SK-N-DZ (cell line): ENCODE measurements at places on chromosomes 7 and 10.

DNA sequence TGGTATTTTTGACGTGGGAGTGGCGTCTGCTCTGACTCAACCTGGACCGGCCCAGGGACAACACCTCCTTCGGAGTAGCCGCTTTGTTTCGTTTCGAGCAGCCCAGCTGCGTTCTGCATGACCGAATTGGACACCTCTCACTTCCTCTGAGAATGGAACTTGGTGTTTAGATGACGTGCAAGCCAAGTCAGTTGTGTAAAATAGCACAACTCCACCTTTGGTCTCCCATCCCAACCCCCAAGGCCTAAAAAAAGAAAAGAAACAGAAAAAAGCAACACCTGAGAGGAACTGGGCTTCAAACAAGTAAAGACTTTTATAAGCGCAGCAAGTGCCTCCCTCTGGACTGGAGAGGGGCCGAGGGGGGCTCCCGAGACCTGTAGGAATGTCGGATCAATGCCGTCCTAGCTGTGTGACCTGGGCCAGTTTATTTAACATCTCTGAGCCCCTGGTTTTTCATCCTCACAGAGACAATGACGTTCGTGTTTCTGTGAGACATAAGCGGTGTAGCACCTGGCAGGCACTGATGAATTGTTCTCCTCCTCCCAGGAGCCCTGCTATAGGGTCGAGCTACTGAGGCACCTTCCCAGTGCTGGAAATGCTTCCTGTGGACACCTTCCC lies 52.0 kb upstream of the SMNDC1 start:
- DNase-seq, result no peak

- DNase-seq, result no peak
These were observed 37.8 kb downstream of the CTBP2 start for GRCh38 chr10:125122566-125122965.

DNA sequence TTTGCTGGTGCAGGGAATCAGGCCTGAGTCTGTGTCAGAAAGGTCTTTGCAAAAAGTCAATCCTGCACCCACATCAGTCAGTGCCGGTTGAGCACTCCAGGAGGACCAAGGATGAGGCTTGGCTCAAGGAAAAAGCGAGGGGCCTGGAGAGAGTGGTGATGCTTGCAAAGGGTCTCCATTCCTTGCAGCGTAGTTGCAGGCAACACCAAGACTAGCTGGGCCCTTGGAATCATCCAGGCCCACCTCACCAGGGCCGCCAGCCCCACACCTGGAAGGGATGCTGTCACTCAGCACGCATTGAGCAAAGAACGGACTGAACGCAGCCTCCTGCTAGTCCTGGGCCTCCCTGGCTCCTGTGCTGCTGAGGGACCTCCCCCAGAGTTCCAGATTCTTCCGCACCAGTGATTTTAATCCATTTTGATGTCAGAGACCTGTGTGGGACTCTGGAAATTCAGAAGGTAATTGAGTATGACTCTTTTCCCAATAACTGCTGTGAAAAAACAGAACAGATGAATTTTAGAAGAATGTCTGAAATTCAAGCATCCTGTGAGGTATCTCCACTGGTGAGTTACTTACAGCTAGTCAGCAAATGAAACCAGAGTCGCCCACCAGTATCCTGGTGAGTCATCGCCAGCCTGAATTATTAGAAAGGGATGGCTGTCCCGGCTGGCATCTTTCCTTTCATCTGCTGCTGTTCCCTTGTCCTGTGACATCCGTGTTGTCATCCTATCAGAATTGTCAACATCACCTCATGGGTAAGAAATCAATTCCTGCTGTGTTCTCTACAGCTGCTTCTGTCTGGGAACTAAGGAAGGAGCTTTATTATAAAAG lies 150.8 kb upstream of the NPS start:
- no peak for DNase-seq

DNA sequence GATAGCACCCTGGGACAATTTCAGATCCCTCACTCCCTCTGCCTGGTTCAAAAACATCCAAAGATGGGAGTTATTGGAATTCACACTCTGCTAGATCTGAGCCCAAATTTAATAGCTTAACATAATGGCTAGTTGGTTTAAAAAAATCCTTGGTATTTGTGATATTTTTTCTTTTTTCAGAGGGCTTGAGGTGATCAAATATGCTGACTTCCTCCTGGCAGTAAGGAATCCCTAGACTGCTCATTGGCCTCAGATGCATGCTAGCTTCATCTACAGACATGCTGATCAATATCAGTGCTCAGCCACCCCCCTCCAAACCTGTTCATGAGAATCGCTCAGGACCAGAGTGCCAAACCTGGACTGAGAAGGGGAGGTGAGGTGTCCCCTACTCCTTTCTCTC lies 74.7 kb upstream of the PLPP4 start:
- DNase-seq, result no peak

DNA sequence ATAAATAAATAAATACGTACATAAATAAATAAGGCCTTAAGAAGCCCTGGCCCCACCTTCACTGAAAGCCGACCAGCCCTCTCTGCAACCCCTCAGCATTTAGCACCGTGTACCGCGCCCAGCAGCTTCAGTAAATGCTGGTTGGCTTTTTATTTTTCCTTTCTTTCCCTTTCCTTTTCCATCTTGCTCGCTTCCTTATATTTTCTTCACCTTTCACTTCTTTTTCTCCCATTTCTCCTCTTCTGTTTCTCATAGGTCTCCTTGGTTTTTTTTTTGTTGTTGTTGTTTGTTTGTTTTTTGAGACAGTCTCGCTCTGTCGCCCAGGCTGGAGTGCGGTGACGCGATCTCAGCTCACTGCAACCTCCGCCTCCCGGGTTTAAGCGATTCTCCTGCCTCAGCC lies 11.2 kb downstream of the ZAN start:
- DNase-seq, result no peak

DNA sequence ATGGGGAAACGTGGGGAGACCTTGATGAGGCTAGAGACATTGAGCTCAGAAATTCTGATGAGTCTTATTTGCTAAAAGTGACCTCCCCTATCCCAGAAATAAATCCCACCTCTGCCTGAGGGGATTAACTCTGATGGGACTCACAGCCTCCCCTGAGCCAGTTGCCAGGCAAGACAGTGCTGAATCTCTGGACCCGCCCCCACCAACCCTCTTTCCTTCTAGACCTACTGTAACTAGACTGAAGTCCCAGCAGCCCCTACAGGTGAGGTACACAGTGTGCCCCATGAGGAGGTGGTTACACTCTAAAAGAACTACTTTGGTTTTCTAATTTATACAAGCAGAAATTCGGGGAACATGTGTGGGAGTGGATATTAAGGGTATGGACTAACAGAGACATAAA lies 42.9 kb downstream of the PTPRE start:
- no peak for DNase-seq

- no peak for DNase-seq
These were observed 49.1 kb downstream of the DOCK4 start for GRCh38 chr7:112157072-112157471.
